ENCODE measurements at places on chromosomes 1 and 21. TPM values are rescaled to one million over a fixed set of nuclear protein-coding genes. Genes with fewer than 3 reads are reported as not detected.

The RBM11 gene
- not detected for total RNA-seq

The AMY2A gene
- not detected for total RNA-seq

The SHISA4 gene
- 10.9 TPM for total RNA-seq

The MAGI3 gene
- 6.4 TPM for total RNA-seq

The NHLH1 gene
- total RNA-seq = not detected

The KCNE2 gene
- not detected for total RNA-seq

The S100A1 gene
- 0.17 TPM for total RNA-seq

The TARS2 gene
- 30.4 TPM for total RNA-seq

The NLRP3 gene
- 10.3 TPM for total RNA-seq

The SLC44A3 gene
- 0.30 TPM for total RNA-seq

The RGS13 gene
- not detected for total RNA-seq

The KIF14 gene
- total RNA-seq = 17.3 TPM

The ILDR2 gene
- total RNA-seq = 8.3 TPM

The LCE1C gene
- not detected for total RNA-seq

The CYYR1 gene
- total RNA-seq = not detected

The E2F2 gene
- 4.3 TPM for total RNA-seq

The MAST2 gene
- 19.3 TPM for total RNA-seq

The CXADR gene
- 14.3 TPM for total RNA-seq

The CRB1 gene
- total RNA-seq = not detected

The RAB4A gene
- 51.5 TPM for total RNA-seq

The ANGPTL3 gene
- total RNA-seq = not detected

The ADGRL4 gene
- 63.2 TPM for total RNA-seq

The TAL1 gene
- 0.10 TPM for total RNA-seq

The DDAH1 gene
- 94.2 TPM for total RNA-seq

The OR6N1 gene
- not detected for total RNA-seq

The CELA3B gene
- not detected for total RNA-seq

The CNR2 gene
- not detected for total RNA-seq

The KRTAP10-4 gene
- not detected for total RNA-seq

The TDRD5 gene
- total RNA-seq = not detected

The ZMYND12 gene
- not detected for total RNA-seq

The NBPF4 gene
- not detected for total RNA-seq

The EFNA1 gene
- total RNA-seq = 3.6 TPM

The C8A gene
- total RNA-seq = not detected

The GPX7 gene
- not detected for total RNA-seq

The HES3 gene
- not detected for total RNA-seq

The LCE1E gene
- total RNA-seq = not detected

The TNFRSF18 gene
- total RNA-seq = not detected

The TINAGL1 gene
- total RNA-seq = 14.5 TPM

The AGL gene
- total RNA-seq = 5.3 TPM

The RNF187 gene
- 55.6 TPM for total RNA-seq

The THRAP3 gene
- total RNA-seq = 92.0 TPM

The METTL18 gene
- 10.6 TPM for total RNA-seq

The UBL4B gene
- total RNA-seq = not detected

The UCK2 gene
- total RNA-seq = 148 TPM
